ENCODE measurements at places on chromosomes 5 and 9.
A peak's percentile ranks its signal among the peaks of the same experiment; 100 is the strongest.

GRCh38 chr5:159301466-159301865 is 28.8 kb downstream of the IL12B start:
- no peak for DNase-seq

GRCh38 chr5:65674749-65675148 is 47.2 kb downstream of the SGTB start:
- no peak for DNase-seq

- no peak for DNase-seq
Observed at GRCh38 chr5:152593388-152593787, 188.3 kb upstream of the NMUR2 start.

DNA sequence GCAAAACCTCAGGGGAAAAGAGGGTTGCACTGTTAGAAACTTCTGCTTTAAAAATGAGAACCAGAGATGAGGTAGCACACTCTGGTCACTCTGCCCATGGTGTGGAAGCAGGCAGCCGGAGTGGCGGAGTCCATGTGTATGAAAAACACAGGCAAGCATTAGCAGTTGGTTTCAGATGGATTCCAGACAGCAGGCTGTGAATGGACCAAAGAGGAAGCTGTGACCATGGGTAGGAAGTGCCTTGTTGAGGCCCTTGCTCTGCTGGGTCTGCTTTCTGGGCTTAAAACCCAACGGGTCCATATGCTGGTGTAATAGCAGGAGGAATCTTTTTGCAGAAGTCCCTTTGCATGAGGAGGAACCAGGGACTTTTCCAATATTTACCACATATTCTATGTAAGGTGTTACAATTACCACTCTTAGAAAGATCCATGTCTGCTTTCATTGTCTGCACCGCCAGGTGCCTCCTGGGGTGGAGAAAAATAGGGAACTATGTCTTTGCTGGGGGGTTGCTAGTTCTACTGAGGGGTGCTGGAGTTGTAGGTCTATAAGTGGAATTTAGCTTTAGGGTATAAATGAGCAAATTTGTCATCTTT is 77.0 kb downstream of the ANKRD55 start:
- DNase-seq = no peak

- DNase-seq = peak; percentile 63
Observed at GRCh38 chr9:33225319-33226147, 14.4 kb upstream of the SPINK4 start.

Data from brain microvascular endothelial cell (primary cell).